ENCODE measurements at places on chromosomes 5 and 9.

DNA sequence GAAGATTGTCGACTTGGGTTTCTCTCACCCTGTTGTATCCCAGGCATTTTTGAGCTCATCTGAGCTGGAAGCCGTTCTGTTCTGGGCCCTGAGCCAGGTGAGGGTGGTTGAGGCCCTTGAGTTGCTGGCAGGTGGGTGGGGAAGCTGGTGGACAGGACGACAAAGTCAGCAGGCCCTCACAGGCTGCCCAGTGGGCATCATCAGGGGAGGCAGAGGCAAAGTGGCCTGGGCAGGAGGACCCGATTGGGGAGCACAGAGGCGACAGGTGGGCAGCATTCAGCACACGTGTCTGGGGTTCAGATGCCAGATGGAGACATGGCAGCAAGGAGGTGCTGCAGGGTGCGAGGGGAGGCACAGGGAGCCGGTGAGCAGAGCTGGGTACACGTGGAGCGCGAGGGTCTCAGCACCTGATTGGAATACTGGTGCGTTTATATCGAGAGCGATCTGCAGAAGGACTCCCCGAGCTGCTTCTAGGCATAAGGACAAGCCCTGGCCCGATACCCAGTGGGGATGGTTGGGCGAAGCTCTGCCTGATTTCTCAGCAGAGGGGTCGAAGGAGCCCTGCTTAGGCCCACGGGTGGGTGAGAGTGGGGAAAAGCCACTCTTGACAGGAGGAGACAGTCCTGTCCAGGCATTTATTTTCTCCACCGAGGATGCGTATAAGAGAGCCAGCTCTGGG, 49.0 kb upstream of the SUSD3 start:
- no peak for DNase-seq

- DNase-seq: no peak
Measured at GRCh38 chr9:108911820-108912219, 22.1 kb downstream of the ELP1 start.

GRCh38 chr5:68995845-68996545, 97.8 kb upstream of the SLC30A5 start:
- no peak for DNase-seq

- no peak for DNase-seq
Measured at GRCh38 chr5:177405805-177406204, 3.6 kb downstream of the F12 start.

DNA sequence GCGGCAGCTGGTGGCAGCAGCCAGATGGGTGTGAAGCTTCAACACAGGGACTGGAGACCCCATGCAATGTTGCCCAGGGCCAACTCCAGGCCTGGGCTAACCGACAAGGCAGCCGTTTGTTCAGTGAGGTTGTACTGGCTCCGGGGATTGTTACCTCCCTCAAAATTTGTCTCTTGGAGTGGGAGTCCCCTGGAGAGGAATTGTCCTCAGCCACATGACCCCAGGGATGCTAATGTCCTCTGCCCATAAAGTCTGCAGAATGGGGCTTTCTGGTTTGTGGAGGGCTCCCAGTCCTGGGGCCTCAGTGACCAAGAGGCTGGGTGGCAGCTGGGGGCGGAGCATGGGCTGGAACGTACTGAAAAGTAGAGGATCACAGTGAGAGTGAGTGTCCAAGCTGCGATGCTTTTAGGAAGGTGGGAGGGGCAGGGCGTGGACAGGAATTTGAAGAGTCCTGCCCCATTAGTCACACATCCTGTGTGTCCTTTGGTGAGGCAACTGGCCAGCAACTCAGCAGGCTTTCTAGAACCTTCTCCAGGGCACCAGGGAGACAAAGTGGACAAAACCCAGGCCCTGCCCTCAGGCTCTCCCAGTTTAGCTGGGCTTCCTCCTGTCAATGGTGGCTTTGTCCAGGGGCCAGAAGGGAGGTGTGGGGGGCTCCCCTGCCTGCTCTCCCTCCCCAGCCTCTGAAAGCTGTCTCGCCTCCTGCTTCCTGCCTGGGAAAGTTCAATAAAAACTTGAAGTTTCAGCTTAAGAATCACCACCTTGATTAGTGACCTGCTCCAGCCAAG, 114.0 kb downstream of the NSG2 start:
- no peak for DNase-seq

DNA sequence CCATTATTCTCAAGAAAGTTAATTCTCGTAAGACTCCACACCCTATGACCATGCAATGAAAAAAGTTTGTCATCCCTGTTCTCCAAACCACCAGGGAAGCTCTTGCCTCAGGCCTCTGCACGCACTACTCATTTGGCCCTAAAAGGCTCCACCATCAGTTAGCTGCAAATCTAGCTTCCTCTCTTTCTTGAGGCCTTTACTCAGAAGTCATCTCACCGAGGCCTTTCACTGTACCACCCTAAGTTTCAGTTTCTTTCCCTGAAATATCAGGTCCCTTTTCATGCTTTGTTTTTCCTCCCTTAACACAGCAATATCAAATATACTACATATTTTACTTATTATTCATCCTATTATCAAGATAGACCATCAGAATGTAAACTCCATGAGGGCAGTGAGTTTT, 39.1 kb downstream of the OXCT1 start:
- DNase-seq: no peak

DNA sequence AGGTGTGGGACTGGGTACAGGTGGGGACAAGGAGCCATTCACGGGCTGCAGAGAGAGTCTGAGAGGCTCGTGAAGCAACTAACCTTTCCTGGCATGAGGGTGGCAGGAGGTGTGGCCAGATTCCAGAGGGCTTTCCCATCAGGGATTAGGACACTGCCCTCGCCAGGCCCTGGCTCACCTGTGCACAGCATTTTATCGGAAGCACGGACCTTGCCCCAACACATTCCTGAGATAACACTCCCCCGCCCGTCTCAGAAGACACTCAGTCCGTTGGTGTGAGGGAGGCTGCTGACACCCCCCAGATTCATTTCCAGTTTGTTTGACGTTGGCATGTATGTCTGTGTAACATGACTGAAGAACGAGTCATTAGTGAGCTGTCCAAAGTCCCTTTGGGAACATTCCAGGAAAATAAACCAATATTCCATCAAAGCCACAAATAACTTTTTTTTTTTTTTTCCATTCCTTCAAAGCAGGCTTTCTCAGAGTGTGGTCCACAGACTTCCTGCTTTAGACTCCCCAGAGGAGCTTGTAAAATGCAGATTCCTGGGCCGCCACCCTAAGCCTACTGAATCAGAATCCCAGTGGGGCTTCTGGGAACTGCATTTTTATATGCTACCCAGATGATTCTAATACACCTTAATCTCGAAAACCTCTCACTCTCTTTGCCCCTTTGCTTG, 23.4 kb downstream of the WWC1 start:
- DNase-seq: peak; percentile 55

GRCh38 chr9:122058709-122059108, 34.4 kb downstream of the TTLL11 start:
- DNase-seq: no peak

DNA sequence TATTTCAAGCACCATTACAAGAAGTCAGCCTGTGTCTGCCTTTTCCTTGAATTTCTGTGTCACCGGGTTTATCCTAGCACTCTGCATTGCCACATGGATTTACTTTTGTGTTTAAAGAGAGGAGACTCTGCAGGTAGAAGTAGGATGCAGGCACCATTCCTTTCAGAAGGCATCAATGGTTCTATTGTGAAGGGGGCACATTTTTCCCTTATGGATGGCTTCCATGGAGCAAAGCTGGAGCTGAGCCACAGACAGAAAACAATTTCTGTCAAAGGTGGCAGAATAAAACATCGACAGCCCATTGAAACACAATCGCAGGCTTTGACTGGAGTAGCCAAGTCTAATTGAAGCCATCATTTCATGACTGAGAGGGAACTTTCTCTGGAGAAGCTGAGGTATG, 288.0 kb upstream of the ANKH start:
- DNase-seq: no peak

GRCh38 chr5:64165160-64165499, 513 bp upstream of the RNF180 start:
- no peak for DNase-seq

GRCh38 chr9:95004411-95005277, 278.1 kb downstream of the AOPEP start:
- DNase-seq: no peak

- no peak for DNase-seq
Measured at GRCh38 chr5:154473581-154474283, 4.3 kb downstream of the HAND1 start.

- no peak for DNase-seq
Measured at GRCh38 chr9:119611565-119611964, 242.3 kb upstream of the BRINP1 start.

DNA sequence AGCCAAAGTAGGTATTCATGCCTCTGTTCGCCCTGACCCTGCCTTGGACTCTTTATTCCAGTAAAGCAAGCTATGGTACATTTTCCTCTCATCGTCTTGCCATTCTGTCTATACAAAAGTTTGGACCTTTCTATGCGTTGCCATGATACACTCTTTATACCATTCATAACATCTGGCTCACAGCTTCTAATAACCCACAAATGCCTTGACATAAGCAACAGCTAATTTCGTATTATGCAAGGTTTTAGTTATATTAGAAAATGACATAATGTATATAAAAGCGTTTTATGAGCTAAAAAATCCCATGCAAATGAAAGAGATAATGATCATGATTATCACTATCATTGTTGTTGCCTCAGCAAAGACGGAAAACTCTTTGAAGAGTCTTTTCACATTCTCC, 265.7 kb downstream of the TMEM167A start:
- DNase-seq: no peak

DNA sequence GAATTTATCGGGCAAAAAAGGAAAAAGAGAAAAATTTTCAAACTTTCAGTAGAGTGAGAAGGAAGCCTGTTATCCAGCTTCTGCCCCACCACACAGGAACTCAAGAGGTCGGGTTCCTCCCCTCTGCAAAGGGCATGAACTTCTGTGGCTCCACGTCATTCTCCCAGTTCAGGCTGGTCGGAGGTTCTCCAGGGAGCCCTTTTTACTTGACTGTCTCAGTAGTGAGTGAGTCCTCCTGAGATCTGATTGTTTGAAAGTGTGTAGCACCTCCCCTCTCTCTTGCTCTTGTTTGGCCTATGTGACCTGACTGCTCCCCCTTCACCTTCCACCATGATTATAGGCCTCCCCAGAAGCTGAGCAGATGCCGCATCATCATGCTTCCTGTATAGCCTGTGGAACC, 9.7 kb downstream of the SPINK1 start:
- no peak for DNase-seq

DNA sequence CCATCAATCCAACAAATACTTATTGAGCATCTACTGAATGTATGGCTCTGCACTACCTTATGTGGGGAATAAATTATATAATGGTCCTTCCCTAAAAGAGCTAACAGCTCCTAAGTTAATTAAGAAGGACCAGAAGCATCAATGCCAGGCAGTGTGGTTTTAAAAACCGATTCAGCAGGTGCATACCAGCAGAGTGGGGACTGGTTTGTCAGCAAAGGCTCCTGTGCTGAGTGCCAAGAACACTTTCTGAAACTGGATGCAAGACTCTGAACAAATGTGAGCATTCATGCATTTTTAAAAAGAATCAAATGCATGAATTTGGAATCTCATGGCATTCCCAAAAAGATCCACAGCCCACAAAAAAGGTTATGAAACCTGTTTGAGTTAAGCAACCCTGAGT, 142.2 kb downstream of the AUH start:
- DNase-seq: no peak

DNA sequence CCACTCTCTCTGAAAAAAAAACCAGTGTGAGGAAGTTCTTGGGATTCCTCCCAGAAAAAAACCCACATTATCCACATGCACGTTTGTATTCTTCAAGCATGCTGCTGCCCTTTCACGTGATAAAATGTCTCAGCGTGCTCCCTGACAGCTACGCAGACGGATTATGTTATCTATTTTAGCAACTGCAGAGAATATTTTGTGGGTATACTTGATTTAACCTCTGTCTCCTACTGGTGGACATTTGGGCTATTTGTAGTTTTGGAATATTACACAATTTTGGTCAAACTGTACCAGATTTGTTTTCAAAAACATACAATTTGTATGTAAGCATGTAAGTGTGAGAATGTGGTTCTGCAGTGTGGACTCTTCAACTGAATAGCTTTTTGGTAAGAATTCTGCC, 10.7 kb downstream of the PRRC2B start:
- no peak for DNase-seq

DNA sequence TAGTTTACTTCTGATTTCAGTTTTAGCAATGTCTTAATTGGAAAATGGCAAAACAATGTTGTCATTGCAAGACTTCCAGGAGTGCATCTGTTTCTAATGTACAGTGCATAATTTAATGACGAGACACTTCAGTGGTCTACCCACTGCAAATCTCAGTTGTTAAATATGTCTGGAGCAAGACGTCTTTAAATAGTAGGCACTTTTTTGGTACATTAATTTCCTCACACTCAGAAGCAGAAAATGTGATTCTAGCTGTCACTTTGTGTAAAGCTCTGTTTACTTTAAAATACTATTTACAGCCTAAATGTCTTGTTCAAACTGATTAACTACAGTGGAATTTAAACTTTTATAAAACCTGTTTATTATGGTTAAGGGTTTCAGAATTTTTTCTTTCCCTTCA, 815.5 kb downstream of the TLE1 start:
- DNase-seq: no peak

DNA sequence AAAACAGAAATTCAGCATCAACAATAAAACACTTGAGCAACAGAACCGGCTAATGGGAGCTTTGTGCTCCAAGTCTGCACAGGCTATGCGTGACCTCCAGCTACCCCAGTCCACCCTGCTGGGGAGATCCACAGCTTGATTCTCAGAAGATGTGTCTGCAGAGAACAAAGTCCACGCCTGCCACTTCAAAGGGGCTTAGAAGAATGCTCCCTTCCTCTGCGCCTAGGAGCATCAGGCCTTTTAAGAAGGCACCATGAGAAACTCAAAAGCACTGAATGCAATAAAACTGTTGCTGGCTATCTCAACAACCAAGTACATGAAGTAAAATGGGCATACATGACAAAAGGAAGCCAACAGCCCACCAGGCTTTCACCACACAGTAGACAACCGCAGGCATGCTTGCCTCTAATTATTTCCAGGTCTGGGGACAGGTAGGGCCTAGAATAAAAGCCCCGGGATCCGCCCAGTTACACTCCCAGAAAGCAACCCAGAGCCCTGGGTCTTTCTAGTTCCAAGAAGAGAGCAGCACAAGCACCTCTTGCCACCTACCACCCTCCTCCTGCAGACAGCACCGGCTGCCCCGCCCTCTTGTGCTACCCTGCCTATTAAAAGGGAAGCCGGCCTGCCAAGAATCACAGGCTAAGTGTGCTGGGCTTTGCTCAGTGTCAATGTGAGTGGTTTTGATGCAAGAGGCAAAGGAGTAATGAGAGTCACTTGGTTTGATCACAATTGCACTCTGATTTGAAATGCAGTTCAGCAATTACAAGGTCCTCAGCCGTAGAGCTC, 123.2 kb downstream of the SPOCK1 start:
- DNase-seq: no peak

GRCh38 chr9:87383344-87384150, 114.1 kb upstream of the DAPK1 start:
- DNase-seq: no peak

GRCh38 chr5:108143581-108143980, 238.3 kb downstream of the FBXL17 start:
- no peak for DNase-seq

GRCh38 chr9:112084907-112085306, 90.2 kb downstream of the SUSD1 start:
- DNase-seq: no peak
